ENCODE measurements at places on chromosomes 7 and 10. TPM values are rescaled to one million over a fixed set of nuclear protein-coding genes. Genes with fewer than 3 reads are reported as not detected.
A peak's percentile ranks its signal among the peaks of the same experiment; 100 is the strongest.

GRCh38 chr10:89301232-89301631 lies 614 bp upstream of the IFIT2 start:
- no peak for DNase-seq

GRCh38 chr10:75127471-75127870 lies 16.0 kb downstream of the SAMD8 start:
- DNase-seq = no peak

- no peak for DNase-seq
These were observed 12.0 kb upstream of the EBLN1 start for GRCh38 chr10:22229802-22230157.

DNA sequence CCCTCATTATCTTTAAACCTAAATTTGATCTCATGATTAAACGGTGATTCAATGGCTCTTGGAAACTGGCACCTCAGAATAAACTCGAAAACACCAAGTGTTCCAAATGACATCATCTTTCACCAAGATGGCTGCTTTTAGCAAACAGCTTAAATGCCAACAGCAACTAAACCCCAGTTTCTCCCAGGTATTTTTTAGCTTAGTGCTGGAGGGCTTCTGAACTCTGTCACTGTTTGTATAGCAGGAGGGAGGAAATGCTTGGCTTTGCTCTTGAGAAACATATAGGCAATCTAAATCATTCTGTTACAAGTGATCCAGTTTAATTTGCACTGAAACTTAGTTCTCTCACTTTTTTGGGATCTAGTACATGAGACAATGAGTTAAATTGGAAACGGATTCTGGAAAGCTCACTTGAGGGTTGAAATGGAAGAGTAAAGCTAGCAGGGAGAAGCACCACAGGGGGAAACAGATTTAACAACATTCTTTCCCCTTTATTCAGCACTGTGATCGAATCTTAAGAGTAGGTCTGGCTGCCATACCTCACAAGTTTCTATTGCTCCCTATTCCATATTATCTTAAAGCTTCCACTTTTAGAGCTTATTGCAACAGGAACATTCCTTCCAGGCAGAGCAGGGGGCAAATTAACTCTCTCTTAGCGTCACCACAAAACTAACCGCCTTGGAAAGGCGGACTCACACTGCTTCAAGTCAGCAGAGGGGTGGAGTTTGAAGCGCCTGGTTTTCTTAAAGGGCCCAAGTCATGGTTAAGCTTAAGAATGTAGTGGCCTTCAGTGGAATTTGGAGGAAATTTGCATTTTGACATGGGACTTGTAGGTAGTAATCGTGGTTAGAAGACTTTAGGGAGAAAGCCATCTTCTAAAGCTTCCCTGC lies 1.8 kb upstream of the CCDC6 start:
- no peak for DNase-seq

DNA sequence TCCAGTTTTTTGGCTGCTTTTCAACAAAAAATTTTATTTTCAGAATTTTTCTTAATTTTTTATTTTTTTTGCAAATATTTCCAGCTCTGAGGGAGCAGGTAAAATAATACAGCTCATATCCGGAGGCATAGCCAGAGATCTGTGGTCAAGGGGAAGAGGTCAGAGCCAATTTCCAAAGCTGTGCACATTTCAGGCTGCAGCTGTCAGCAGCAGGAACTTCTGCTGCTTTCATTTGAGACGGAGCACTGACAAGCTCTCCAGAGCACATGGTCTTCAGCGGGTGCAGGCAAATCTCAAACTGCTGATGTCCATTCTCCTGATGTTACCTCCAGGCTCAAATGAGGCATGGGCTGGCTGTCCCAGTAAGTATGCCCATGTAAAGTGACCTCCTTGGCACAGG lies 31.1 kb downstream of the SLC26A4 start:
- peak; percentile 50 for DNase-seq

DNA sequence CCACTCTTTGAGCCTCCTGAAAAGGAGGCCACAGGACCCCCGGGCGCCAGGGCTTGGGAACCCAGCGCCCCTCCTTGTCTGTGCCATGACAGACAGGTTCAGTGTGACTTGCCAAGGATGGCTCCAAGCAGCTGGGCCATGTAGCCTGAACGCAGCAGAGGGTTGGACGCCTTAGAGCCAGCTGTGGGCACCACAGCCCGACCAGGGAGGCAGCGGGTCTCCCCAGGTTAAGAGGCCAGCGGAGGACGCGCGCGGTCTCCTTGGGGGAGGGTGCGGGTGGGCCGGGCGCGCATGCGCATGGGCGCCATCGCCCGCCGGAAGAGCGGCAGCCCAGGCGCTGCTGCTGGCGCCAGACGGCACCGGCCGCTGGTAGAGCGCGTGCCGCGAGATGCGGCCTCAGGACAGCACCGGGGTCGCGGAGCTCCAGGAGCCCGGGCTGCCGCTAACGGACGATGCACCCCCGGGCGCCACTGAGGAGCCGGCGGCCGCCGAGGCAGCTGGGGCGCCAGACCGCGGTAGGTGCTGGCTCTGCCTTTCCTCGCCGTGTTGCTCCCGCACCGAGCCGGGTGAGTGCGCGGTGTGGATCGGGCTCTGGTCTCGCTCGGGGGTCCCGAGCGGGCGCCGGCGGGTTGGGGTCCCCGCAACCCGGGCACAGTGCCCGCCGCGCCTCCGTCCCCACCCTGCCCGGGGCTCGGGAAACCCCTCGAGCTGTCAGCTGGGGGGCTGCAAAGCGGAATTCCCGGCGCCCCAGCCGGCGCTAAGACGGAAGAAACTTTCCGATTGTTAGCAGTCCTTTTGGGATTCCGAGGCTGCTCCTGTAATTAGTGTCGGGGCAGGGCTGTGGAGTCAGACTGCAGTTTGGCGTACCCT lies at the start of gene SLC35G1:
Gene SLC35G1, plus strand, starts transcription at position 333 of the 870 bp plus-strand sequence. Its CDS starts 56 bp downstream, at position 389.
- DNase-seq = peak; percentile 44

DNA sequence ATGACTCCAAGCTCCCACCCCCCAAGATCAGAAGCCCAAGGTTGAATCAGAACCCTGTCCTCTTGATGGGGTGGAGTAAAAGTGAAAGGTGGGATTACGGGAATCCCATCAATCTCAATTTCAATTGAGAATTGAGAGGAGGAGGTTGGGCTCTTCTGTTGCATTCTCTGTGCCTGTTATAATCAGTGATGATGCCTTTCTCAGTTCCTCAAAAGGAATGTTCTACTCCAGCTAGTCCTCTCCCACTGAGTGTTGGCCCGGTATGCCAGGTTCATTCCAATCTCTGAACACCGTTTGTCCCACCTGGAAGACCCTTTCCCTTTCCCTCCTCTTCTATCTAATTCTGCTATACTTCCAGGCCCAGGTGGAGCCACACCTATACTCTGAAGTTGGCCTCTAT lies 17.2 kb upstream of the XPNPEP1 start:
- no peak for DNase-seq

- no peak for DNase-seq
These were observed 550.6 kb downstream of the GLRX3 start for GRCh38 chr10:130686689-130687300.

DNA sequence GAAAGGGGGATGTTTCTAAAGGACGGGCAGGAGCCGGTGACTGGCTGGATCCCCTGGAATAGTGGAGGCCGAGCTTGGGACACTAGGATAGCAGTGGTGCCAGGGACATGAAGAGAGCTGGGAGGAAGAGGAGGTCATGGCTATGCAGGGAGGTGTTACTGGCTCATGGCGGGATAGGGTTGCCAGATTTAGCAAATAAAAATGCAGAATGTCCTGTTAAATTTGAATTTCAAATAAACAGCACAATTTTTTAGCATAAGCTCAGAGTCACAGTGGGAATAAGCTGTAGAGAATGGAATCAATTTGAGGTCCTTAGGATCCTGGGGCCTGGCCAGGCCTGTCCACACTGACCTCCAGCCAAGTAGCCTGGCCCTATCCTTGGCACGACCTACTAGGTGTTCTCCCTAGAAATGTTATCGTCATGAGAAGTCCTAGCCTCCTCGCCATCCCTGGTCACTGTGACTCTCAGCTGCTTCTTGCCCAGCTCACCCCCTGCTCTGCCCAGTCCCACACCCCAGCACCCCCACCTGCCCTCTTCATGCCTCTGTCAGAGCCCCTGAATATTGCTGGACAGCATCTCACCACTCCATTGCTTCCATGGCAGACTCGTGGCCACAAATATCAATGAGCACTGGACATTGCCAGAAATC lies 7.6 kb upstream of the KCP start:
- DNase-seq = no peak

DNA sequence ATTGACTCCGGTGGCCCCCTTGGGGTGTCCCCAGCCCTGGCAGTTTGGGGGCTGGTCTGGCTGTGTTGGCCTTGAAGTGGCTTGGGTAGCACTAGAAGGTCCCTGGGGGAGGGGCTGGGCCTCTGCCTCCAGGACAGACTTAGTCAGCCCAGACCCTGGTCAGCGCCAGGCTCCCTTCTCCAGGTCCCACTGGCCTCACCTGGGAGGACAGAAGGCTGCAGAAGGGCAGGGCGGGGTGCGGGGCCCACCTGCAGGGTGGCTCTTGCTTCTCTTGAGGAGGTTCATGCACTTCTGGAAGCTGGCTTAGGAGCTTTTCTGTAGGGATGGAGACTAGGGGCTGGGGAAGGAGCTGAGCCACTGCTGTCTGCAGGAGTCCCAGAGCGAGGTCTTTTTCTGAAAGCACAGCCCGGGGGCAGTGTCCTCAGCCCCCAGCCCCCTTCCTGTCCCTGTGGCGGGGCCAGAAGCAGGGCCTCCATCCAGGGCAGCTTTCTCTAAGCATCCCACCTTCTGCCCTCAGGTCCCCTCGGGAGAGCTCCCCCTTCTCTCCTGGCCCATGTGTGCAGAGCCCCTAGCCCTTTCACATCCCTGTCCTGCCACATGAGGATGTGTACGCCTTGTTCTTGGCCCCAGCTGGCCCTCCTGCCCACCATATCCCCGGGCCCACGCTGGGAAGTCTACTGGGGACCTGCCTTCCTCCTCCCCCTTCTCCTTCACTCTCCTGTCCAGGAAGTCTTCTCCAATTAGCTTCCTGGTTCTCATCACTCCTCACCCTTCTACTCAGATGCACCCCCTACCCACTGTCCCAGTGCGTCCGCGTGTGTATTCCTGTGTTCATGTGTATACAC lies 11.0 kb downstream of the TBATA start:
- DNase-seq = no peak

DNA sequence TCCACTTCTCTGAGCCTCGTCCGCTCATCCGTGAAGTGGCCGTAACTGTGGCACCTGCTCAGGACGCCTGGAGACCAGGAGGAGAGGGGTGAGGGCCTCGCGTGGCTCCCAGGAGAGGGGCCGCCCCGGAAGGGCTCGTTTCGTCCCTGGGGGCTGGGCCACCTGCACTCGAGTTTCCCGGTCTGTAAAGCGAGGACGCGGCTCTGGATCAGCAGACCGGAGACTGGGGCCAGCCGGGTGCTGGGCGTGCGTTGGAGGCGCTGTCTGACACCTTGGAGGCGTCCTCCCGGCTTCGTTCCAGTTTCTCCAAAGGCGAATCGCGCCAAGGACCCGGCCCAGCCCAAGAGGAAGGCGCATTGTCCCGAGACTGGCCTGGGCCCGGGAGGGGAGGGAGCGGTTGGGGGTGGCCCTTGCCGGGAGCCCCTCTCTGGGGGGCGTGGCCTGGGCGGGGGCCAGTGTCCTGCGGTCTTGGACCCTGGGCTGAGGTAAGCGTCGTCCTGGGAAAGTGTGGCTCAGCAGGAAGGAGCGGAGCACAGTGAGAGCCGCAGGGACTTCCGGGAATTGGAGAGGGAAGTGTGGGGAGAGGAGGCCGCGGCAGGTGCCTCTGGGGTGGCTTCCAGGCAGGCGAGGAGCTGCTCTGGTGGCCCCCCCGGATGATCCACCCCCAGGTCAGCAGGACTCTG lies 89.6 kb downstream of the FOXL3 start:
- peak; percentile 39 for DNase-seq

DNA sequence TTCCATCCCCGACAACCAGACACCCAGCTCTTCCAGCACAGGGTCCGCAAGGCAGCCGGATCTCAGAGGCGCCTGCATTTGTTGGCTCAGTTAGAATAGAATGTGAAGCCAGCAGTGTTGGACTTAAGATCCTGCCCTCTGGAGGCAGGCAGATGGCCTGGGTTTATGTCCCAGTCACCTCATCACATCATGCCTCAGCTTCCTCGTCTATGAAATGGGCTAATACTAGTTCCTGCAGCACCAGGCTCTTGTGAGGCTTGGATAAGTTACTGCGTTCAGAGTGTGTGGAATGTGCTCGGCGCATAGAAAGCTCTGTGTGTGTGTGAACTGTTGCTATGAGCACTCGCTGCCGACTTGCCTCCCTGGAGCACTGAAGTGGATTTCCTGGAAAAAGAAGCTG lies 202.5 kb upstream of the GPR26 start:
- DNase-seq = no peak

DNA sequence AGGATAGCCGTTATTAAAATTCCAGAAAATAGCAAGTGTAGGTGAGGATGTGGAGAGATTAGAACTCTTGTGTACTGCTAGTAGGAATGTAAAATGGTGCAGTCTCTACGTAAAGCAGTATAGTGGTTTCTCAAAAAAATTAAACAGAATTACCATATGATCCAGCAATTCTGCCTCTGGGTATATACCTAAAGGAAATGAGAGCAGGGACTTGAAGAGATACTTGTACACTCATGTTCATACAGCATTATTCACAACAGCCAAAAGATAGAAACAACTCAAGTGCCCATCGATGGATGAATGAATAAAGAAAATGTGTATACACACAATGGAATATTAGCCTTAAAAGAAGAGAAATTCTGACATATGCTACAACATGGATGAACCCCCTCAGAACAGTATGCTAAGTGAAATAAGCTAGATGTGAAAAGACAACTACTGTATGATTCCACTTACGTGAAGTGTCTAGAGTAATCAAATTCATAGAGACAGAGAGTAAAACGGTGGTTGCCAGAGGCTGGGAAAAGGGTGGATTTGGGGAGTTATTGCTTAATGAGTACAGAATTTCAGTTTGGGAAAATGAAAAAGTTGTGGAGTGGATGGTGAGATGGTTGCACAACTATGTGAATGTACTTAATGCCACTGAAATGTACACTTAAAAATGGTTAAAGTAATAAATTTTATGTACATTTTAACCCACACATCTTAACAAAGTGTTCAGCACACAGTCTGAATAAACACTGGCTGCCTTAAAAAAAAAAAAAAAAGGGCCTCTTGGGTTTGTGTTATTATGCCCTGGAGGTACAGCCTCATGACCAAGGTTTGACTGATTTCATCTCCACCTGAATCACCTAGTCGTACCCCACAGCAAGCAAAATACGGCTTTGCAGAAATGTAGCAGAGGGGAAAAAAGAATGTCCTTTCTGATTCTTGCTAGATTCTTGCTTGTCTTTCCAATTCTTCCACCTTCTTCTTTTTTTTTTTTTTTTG lies 26.2 kb downstream of the BUB3 start:
- DNase-seq = no peak

GRCh38 chr7:47318395-47319182 lies 263.3 kb downstream of the TNS3 start:
- no peak for DNase-seq

SUMF2 gene
- total RNA-seq = 58.4 TPM

NPY4R gene
- not detected for total RNA-seq

ZNF488 gene
- total RNA-seq = 0.08 TPM

COL26A1 gene
- not detected for total RNA-seq

LIPF gene
- total RNA-seq = not detected

PNLIPRP2 gene
- not detected for total RNA-seq
